ENCODE measurements at places on chromosomes 3 and 15.

DNA sequence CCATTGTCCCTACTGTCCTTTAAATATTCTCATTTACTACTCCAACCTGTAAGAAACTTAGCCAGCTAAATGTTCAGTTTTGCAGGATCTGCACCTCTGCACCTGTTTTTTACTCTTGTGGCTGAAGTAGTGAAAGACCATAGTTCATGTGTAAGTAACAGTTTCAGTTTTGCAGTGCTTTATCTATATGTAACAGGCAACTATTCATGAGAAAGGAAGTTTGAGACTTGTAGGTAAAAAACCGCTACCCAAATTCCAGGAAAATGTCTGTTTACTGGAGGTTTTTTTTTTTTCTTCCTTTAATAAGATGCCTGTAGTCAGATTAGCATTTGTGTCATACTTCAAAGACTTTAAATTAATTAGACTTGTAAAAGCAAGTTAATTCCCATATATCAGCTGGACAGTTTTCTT is 25.4 kb upstream of the MBNL1 start:
- no peak for DNase-seq

- no peak for DNase-seq
Measured at GRCh38 chr15:49273734-49274318, 103.8 kb downstream of the GALK2 start.

- DNase-seq, result no peak
Measured at GRCh38 chr3:124837065-124837464, 50.1 kb downstream of the ITGB5 start.

DNA sequence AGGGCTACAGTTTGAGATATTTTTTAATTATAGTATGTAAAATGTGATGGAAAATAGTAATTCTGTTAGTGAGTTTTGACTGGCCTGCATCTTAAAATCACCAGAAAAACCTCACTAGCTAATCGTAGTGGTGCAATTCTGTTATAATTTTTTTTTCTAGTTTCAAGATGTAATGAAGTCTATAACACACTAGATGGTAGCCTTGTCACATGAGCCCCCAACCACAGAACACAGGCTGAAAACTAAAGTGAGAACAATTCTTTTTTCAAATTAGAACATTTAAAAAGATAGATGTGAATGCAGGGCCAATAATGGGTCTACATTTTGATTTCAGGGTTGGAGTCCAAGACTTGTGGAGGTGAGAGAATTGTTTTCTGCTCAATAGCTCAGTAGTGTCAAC is 83.3 kb upstream of the KCNH8 start:
- no peak for DNase-seq

- no peak for DNase-seq
Measured at GRCh38 chr15:101213147-101213546, 38.7 kb downstream of the CHSY1 start.
